ENCODE measurements at places on chromosomes 6 and 20. TPM values are rescaled to one million over a fixed set of nuclear protein-coding genes. Genes with fewer than 3 reads are reported as not detected.

Gene ZKSCAN4
- total RNA-seq, result 1.5 TPM

DNA sequence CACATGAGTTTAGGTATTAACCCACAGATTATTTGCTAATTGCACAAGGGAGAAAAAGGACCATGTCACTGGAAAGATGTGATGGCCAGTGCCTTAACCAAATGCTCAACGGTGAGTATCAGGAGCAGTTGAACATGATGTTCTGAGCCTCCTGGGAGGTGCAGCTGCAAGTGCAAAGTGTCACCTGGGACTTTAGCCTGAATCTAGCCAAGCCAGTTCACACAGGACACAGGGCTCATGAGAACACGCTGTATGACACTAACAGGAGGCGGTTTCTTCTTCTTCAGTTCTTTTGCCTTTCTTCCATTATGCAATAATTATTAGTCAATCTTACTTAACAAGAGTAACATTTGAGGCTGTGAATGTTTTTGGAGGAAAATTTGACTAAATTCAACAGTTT is 225.3 kb downstream of the THBS2 start:
- DNase-seq, result no peak

- DNase-seq, result no peak
Measured at GRCh38 chr6:66264376-66264775, 557.4 kb upstream of the EYS start.

GRCh38 chr20:10047427-10047826 is 12.6 kb downstream of the ANKEF1 start:
- DNase-seq, result no peak

- DNase-seq, result no peak
Measured at GRCh38 chr6:76992553-76992952, 470.7 kb downstream of the HTR1B start.
